ENCODE measurements at places on chromosomes 1 and 21.
A peak's percentile ranks its signal among the peaks of the same experiment; 100 is the strongest.

DNA sequence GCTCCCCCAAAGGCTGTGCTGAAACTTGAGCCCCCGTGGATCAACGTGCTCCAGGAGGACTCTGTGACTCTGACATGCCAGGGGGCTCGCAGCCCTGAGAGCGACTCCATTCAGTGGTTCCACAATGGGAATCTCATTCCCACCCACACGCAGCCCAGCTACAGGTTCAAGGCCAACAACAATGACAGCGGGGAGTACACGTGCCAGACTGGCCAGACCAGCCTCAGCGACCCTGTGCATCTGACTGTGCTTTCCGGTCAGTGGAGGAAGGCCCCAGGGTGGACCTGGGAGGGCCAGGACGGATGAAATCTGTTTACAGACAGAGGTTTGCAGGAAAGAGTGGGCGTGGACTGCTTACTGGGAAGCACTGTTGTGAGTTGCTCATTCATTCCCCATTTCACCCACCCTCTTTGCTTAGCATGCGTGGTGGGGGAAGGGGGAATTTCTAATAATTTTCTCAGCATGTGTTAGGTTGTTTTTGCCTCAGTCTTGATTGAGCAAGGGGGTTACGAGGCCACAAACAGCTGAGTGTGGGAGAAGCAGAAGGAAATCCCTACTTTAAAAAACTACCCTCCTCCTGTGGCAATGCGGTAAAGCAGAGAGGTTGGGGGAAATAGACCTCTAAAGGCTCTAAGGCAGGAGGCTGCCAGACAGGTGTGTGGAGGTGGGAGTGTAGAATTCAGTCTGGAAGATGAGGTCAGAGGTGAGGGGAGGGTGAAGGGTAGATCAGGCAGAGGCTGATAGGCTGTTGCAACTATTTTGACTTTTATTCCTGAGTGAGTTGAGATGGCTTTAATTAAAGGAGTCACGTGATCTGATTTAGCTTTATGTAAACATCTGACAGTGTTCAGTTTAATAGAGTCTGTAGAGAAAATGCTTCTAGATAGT lies 1.3 kb downstream of the FCGR2A start:
- no peak for DNase-seq

DNA sequence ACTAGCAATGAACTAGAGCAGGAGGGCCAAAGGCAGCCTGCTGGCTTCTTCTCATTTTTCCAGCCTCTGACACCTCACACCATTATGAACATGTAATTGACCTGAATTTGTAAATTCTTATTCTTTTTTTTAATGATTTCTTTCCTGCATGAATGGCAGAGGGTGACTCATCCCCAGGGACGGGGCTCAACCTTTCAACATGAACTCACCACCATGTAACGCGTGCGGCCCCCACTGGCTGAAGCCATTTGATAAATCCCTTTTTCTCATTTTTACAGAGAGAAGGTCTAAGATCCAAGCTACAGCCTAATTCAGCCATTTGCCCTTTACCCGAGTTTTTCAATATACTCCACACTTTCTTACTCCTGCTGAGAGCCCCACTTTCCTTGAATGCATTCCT lies 9.3 kb upstream of the ETS2 start:
- DNase-seq: peak; percentile 27

DNA sequence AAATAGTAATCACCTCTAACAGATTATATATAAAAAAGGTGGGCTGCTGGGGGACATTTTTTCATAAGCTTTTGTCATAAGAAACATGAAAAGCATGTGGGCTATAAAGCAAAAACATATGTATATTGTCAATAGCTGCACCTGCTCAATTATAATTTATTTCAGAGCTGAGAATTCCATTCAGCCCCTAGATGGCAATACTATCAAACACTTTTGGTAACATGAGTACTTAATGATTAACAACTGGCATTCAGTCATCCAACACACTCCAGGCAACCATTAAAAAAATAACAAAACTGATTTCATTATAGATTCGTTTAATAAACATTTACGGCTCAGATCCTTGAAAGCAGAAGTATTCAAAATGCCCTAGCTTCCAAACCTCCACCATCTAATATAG lies 115.1 kb downstream of the KCTD3 start:
- no peak for DNase-seq

DNA sequence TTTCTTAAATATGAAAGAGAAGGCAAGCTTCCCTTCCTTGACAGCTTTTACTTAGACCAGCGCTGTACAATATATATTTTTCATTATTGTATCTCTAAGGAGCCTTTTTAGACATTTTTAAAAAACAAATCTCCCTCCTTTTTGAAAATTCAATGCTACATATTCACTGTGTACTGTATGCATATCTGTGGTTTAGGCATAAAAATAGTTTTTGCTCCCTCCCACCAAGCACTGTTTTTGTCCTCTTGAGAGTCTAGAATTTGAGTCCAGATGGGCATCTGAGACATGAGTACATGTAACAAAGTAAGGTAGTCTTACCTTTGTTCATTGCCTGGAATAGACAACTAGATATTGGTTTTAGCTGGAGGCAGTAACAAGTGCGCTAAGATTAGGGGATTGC lies 488.5 kb upstream of the RUNX1 start:
- DNase-seq: no peak

DNA sequence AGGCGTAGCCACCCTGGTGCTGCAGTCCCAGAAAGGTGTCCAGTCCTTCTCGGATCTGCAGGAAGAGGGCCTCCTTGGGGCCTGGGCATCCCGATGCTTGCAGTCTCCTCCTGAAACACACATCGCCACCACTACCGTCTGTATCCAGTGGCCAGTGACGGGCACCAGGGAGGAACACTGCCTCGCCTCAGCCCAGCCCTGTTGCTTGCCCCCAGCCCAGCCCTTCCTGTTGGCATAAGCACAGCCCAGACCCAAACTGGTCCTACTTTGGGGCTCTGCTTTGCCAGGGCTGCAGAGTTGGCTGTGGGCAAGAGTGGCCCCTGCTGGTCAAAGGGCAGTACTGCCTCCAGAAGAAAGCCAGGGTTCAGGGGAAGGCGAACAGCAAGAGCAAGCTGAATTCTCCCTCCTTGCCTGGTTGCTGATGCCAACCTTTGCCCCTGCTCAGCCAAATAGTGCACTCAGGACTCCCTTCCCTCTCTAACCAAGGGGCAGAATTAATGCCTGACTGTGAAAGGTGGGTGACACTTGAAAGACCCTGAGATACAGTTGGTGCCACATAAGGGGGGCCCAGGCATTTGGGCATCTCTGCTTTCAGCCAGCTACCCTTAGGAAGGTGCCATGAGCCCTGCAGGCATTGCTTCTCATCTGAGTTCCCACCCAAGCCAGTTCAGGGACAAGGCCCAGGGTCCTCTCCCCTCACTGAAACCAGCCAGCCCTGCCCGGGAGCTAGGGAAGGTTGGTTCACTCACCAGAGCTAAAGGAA lies 11.1 kb upstream of the ARHGEF2 start:
- peak; percentile 82 for DNase-seq

DNA sequence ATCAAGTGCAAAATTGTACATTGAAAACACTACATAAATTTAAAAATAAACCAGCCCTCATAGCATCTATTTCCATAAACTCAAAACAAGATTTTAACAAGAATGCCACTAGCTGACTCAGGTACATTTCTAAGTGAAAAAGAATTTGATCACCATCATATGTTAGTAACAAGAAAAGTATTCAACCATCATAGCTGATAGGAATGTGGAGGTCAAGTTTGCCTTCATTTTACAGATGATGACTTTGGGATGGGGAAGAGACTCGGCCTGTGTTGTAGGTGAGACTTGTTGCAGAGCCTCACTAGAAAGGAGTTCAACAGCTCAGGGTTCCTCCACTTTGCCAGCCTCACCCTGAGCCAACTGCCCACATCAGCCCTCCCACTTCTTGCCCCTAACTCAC lies 318.8 kb upstream of the FAM78B start:
- no peak for DNase-seq

GRCh38 chr1:172278478-172278877 lies 142.0 kb upstream of the C1orf105 start:
- no peak for DNase-seq

DNA sequence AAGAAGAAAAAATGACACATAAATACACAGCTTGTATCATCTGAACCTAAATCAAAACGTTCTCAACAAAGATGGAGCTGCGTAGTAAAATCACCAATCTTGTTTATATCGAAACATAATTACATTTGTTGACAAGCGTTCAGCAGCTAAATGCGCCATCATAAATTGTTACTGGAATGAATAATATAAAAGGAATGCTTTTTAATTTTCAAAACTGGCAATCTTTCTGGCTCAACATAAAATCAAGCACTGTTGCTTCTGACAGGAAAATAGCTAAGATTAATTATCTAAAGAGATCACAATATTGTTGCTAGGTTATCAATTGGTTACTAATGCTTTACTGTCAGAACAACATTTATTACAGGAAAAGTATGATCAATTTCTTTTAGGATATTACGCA lies 181.5 kb downstream of the GPATCH2 start:
- no peak for DNase-seq

GRCh38 chr1:44031252-44032169 lies at the start of gene SLC6A9:
Gene SLC6A9, minus strand, starts transcription at chr1:44031462. Its CDS starts 7,185 bp downstream, at chr1:44024277.
- peak; percentile 56 for DNase-seq

DNA sequence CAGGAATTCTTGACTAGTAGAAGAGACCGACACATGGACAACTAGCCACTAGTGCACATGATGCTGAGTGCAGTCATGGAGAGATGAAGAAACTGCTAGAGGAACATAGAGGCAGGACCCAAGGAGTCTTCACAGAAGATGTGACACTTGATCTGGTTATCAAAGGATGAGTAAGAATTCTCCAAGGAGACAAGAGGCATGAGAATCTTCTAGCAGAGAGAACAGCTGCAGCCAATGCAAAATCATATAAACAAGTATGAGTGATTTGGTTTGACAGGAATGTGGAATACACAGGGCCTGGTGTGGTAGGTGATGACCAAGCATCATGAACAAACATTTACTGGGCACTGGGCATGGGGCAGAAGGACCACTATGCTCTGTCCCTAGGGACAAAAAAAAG lies 140.9 kb upstream of the CTTNBP2NL start:
- no peak for DNase-seq

GRCh38 chr1:160416369-160416768 lies 16.0 kb downstream of the VANGL2 start:
- no peak for DNase-seq

DNA sequence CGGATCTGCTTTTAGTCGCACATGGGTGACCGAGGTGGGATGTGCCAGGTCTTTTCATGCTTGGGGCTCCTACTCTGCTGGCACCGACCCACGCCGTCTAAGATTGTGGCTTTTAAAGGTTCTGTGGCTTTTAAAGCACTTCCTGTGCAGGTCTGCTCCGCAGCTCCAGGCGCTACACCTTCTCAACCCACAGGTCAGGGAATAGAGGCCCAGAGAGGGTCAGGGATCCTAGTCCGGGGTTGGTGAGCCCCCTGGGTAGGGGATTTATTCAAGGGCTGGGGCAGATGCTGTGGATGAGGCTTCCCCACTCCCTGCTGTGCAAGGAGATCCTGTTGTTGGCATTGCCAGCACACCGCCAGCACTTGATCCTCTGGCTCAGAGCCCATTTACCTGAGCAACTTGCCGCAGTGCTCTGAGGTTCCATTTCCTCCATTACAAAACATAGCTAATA lies 212.8 kb upstream of the RAB4A start:
- peak; percentile 70 for DNase-seq

- no peak for DNase-seq
Observed at GRCh38 chr1:32128479-32128878, 20.6 kb downstream of the KPNA6 start.

DNA sequence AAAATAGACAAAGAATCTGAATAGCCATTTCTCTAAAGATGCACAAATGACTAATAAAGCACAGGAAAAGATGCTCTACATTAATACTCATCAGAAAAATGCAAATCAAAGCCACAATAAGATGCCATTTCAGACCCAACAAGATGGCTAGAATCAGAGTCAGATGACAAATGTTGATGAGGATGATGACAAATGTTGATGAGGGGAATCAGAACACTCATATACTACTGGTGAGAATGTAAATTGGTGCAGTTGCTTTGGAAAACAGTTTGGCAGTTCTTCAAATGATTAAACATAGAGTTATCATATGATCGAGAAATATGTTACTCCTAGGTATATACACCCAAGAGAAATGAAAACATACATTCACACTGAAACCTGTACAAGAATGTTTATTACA lies 33.9 kb downstream of the LRRC40 start:
- DNase-seq: no peak

GRCh38 chr1:114104949-114105348 lies 48.7 kb downstream of the SYT6 start:
- no peak for DNase-seq

DNA sequence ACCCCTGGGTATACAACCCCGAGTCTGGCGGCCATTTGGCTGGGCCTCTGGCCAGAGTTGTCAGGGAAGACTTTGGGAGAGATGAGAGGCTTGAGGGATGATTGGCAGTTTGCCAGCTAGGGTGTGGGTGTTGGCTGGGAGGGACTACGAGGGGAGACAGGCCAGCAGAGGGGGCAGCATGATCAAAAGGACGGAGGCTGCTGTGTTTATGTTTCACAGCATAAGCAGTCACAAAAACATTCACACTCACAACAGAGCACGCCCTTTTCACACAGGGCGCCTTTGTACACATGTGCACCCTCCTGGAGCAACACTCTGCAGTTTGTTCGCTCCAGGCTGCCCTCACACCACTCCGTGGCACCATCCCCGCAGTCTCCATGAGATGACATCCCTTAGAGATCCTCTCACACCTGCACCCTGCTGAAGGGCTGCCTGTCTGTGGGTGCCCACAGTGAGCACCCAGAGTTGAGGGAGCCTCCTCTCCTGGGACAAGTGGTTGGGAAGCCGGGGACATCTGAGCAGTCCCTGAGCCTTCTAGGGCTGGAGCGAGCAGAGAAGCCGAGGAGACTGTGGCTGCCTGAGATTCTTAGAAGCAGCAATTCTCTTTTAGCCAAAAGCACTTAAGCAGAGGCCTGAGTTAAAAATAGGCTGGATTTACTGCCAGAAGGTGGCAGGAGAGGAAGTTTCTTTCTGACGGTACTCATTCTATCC lies 15.4 kb downstream of the EFNA3 start:
- DNase-seq: no peak

DNA sequence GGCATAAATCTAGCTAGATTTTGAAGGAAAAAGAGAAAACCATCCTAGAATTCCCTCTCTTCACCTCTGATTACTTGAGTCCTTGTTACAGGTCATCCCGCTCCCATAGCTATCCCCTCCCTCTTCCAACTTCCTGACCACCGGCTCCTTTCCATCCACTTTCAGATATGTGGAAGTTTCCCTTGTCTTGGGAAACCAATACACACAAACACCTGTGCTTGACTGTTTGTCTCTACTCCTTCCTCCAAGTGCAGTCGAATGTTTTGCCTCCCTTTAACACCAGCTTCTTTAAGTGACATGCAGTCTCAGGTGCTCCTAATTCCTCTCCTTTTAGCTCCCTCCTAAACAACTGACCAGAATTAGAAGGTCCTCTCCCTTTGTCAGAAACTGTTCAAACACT lies 70.0 kb downstream of the PTGER3 start:
- DNase-seq: no peak

DNA sequence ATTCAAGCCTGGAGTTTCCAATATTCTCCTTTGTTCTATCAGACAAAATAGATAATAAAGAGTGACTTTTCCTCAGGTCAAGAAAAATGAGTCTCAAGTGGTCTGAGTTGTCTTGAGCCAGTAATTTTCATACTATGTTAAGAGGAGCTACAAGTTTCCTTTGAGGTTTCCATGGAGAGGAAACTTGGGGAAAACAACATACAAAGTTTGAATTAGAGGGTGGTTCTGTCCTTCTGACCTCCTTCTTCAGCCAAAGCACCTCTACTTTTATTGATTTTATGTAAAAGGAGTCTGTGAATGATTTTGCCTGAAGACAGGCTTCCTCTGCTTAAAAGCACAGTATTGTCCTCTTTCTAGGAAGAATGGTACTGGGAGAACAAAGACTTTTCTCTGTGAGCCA lies 497.2 kb upstream of the PKN2 start:
- DNase-seq: no peak
